ENCODE measurements at places on chromosomes 12 and 14. TPM values are rescaled to one million over a fixed set of nuclear protein-coding genes. Genes with fewer than 3 reads are reported as not detected.

GRCh38 chr12:92571844-92572543, 130.8 kb upstream of the PLEKHG7 start:
- no peaks in the 10 kb centered on the region for H3K27me3 ChIP-seq
- H3K27ac ChIP-seq: no peak overlapping the region
- no peaks in the 10 kb centered on the region for H3K36me3 ChIP-seq
- DNase-seq: no peak
- no peaks in the 10 kb centered on the region for H3K4me1 ChIP-seq
- no peak overlapping the region for H3K4me3 ChIP-seq

DNA sequence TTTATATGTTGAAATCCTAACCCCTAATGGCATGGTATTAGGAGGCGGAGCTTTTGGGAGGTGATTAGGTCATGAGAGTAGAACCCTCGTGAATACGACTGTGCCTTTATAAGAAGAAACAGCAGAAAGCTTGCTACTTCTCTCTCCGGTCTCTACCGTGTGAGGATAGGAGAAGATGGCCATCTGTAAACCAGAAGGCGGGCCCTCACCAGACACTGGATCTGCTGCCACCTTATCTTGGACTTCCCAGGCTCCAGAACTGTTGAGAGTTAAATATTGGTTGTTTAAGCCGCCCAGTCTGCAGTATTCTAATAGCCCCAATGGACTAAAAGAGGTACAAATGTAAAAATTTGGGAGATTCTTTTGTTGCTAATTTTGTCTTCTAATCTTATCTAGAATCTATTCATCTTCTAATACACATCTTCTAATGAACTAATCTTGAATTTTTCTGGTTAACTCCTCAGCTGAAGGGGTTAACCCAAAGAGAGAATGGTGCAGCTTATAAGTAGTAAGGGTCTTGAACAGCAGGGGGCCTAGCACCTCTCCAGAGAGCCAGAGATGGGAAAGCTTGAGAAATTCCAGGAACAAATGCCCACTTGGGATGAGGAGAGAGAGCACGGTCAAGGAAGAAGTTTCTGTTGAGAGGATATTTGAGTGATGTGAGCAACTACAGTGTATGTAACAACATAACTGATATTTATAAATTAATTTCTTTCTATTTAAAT, 264.0 kb upstream of the GRIP1 start:
- no peak for DNase-seq
- no peaks in the 10 kb centered on the region for H3K36me3 ChIP-seq
- no peaks in the 10 kb centered on the region for H3K4me1 ChIP-seq
- H3K4me3 ChIP-seq: no peak overlapping the region
- no peaks in the 10 kb centered on the region for H3K27me3 ChIP-seq
- no peak overlapping the region for H3K27ac ChIP-seq

GRCh38 chr14:86003998-86004397, 474.1 kb downstream of the FLRT2 start:
- H3K27me3 ChIP-seq: no peaks in the 10 kb centered on the region
- no peak overlapping the region for H3K4me3 ChIP-seq
- no peak for DNase-seq
- H3K36me3 ChIP-seq: no peaks in the 10 kb centered on the region

Gene PRKD1
- total RNA-seq: 3.1 TPM

DNA sequence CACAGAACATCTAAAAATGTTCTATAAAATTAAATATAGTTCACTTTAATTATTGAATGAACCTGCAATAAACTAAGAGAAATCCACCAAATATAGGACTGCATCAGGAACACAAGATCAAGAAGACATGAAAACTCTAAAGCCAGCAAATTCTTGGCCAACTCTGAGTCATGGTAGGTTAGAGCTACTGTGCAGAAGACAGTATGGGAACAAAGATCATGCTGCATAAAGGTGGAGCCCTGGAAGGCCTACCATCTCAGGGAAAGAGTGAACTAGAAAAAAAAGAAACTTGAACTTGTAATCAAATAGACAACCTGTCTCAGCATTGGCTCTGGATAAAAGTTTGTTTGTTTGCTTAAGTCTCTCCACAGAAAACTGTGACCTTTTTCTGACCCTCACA, 66.9 kb upstream of the CNOT2 start:
- H3K4me1 ChIP-seq: no peaks in the 10 kb centered on the region
- DNase-seq: no peak
- no peaks in the 10 kb centered on the region for H3K36me3 ChIP-seq
- H3K27me3 ChIP-seq: no peaks in the 10 kb centered on the region
- no peak overlapping the region for H3K4me3 ChIP-seq

DNA sequence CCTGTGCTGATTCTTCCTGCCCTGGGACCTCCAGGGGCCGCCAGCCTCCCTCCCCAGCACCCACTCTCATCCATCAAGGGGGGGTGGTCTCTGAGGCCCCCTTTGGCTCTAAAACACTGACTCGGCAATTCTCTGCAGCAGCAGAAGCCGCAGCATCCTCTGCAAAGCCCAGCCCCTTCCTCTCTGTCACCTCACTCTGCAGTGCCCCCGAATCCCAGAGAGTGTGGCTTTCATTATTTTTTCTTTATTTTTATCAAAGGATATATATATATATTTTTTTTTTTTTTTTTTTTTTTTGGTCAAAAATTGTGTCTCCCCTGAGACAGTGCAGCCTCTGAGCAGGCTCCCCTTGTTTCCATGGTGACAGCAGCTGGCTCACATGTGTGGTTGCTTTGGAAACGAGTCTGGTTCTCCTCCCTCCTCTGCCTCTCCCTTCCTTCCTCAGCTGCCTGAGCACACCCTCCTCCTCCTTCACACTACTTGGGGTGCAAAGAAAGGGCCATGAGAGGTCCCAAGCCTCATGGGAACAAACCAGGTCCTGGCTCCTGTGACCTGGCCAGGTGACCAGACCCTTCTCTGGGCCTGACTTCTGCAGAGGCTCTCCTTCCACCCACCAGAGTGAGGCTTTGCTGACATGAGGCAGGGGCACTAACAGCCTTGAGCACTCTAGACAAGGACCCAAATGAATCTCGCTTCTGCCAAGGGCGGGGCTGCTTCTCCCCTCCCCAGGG, 100.5 kb downstream of the LRRC74A start:
- no peaks in the 10 kb centered on the region for H3K27me3 ChIP-seq
- H3K36me3 ChIP-seq: no peaks in the 10 kb centered on the region
- H3K4me1 ChIP-seq: peaks cover 23% of the 10 kb centered on the region
- no peak overlapping the region for H3K27ac ChIP-seq

DNA sequence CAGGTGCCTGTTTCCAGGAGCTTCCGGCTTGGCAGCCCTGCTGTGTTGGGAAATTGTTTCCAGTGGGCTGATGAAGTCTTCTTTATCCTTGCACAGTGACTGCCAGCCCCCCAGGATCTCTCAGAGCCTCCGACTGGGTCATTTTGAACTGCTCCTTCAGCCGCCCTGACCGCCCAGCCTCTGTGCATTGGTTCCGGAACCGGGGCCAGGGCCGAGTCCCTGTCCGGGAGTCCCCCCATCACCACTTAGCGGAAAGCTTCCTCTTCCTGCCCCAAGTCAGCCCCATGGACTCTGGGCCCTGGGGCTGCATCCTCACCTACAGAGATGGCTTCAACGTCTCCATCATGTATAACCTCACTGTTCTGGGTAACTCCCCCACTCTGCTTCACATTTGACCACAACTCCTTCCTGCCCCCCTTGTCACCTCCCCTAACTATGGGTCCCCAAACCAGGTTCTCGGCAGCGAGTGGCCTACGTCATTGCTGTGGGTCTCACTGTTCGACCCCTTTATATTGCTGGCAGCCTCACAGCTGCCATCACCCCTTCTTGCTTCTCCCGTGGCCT, 2.3 kb downstream of the LAG3 start:
- H3K27ac ChIP-seq: peak overlapping the region; percentile 66
- H3K36me3 ChIP-seq: peaks cover 19% of the 10 kb centered on the region
- H3K4me1 ChIP-seq: peaks cover 92% of the 10 kb centered on the region
- no peaks in the 10 kb centered on the region for H3K27me3 ChIP-seq
- no peak overlapping the region for H3K4me3 ChIP-seq

Gene RASSF9
- under 0.01 TPM for total RNA-seq
